ENCODE measurements at places on chromosomes 5 and 9. TPM values are rescaled to one million over a fixed set of nuclear protein-coding genes. Genes with fewer than 3 reads are reported as not detected.

DNA sequence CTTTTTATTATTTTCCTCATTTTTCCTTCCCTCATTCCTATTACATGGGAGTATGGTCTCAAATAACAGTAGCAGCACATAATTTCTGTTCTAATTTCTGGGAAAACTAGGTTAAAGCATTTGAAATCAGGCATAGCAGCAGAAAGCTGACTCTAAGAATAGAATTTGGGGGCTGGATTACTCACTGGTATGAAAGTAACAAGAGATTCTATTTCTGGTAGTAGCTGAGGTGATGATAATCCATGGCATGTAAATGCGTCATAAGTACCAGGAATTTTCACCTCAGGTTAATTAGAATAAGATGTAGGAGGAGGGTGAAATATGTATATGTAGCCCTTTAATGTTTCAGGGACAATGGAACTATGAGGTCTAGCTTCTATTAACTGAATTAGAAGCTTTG, 662.0 kb downstream of the PTPRD start:
- DNase-seq, result no peak

DNA sequence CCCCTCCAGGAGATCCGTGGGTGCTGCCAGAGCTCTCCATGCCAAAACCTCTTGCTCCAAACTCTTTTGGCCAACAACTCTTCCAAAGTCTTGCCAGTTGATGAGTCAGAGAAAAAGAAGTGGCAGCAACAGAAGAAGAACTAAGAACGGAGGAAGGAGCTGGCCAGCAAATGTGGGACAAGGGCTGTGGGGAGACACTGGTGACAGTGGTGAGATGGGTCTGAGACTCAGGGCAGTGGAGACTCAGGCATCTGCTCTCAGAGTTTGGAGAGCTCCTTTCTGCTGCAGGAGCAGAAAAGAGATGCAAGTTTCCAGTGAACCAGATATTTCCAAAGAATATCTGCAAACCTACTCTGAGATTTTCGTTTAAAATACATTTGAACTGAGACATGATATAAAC, 92.3 kb upstream of the SEMA6A start:
- no peak for DNase-seq

DNA sequence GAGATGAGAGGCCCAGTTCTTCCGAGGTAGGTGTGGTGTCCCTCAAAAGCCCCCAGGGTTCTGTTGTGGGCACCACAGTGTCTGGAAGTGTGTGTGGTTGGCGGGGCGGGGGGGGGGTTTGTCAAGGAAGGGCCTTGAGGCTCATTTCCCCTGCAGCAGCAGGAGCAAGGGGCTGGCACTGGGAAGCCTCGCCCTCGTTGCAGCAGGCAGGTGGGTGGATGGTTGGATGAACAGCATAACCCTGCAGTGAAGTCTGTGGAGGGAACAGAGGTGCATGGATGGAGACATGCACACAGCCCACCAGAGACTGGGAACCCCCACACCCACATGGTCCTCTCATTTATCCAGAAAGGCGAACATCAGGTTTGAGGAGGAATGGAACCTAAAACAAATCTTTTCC, 2.0 kb upstream of the SPATA31E1 start:
- DNase-seq, result no peak

- no peak for DNase-seq
Observed at GRCh38 chr9:86116425-86116824, 17.1 kb upstream of the GOLM1 start.

DNA sequence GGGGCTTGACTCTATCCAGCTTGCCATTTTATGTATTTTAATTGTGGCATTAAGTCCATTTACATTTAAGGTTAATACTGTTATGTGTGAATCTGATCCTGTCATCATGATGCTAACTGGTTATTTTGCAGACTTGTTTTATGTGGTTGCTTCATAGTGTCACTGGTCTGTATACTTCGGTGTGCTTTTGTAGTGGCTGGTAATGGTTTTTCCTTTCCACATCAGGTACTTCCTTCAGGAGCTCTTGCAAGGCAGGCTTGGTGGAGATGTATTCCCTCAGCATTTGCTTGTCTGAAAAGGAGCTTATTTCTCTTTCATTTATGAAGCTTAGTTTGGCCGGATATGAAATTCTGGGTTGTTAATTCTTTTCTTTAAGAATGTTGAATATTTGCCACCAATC, 145.9 kb downstream of the CPLANE1 start:
- DNase-seq, result no peak

DNA sequence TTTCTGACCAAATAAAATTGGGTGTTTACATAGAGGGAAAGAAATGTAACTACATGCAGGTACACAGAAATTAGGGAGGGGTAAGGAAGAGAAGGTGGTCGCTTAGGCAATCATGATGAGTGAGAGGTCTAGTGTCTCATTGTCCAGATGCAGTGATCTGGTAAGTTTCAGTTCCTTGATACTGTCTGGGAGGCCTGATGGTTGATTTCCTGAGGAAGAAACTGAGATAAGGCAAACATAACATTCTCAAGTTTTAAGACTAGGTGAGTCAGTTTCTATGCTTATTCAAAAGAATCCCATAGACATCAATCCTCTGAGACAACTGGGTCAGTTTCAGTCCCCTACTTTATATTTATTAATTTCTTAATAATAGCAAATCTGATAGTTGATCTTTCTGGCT, 843.3 kb upstream of the CDH10 start:
- no peak for DNase-seq

DNA sequence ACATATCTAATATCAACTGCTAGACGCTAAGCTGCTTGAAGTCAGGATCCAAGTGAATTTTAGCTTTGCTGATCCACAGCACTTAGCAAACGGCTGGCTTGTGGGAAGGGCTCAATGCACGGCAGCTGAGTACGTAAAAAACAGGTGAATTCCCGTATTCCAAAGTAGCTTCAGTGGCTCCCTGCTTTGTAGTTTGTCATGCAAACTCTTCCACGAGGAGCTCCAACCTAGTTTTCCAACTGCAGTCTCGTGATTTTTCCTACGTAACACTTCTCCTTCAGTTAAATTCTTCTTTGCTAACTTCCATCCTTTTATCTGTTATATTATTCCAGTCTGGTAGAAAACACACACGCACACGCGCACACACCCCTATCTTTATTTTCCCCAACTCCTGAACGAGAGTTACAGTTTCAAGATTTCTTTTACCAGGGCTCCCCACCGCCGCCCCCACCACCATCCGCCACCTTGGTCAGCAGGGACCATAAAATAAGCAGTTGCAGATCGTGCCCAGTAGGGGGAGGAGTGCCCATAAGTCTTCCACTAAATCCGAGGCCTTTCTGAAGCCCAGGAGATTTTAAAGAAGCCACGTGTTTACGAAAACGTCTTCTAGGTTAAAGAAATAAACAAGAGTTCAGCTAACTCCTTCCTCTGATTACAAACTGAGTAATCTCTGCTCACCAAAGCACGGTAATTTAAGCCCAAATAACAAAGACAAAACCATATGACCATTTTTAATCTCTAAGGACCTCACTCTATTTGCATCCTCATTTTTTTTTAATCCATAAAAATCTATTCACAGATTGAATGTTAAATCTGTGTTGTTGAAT, 34.8 kb upstream of the TRIO start:
- peak; percentile 92 for DNase-seq

- DNase-seq, result peak; percentile 55
Observed at GRCh38 chr9:136965771-136966484, 11.4 kb upstream of the PTGDS start.

GRCh38 chr5:163293836-163294235, 143.6 kb upstream of the CCNG1 start:
- no peak for DNase-seq

- DNase-seq, result no peak
Observed at GRCh38 chr5:116459301-116459700, 115.3 kb downstream of the SEMA6A start.

- DNase-seq, result no peak
Observed at GRCh38 chr9:126957687-126958053, 43.1 kb downstream of the RALGPS1 start.

- DNase-seq, result no peak
Observed at GRCh38 chr9:15867988-15868387, 315.1 kb downstream of the CCDC171 start.

Gene LCN12
- 0.69 TPM for total RNA-seq

Gene SPTLC1
- total RNA-seq, result 100 TPM

Data from GM23338 (cell line).